ENCODE measurements at places on chromosomes 13 and 19.

DNA sequence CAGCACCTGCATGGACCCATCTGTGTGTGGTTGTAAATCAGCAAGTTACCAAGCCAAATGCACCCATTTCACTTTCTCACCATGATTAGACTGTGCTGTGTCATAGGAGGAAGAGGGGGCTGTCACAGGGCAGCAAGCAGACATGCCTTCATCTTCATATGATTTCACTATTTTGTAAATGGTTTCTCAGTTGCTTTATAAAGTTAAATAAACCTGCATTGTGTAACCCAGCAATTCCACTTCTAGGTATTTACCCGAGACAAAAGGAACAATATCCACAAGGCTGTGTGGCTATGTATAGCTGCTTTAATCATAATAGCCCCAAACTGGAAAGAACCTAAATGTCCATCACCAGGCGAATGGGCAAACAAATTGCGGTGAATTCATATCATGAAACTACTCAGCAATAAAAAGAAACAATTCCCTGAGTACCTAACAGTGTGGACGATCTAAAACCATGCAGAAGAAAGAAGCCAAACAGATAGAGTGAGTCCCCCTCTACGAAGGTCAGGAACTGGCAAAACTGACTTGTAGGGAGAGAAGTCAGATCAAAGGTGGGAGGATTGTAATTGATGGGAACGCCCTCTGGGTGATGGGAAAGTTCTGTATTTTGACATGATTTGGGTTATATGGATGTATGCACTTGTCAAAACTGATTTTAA, 185.4 kb downstream of the COL4A1 start:
- no peak for DNase-seq

GRCh38 chr19:904545-904944, 8.5 kb downstream of the R3HDM4 start:
- DNase-seq: no peak

- DNase-seq: peak; percentile 57
These were observed 271.4 kb downstream of the NALCN start for GRCh38 chr13:101144808-101145419.

DNA sequence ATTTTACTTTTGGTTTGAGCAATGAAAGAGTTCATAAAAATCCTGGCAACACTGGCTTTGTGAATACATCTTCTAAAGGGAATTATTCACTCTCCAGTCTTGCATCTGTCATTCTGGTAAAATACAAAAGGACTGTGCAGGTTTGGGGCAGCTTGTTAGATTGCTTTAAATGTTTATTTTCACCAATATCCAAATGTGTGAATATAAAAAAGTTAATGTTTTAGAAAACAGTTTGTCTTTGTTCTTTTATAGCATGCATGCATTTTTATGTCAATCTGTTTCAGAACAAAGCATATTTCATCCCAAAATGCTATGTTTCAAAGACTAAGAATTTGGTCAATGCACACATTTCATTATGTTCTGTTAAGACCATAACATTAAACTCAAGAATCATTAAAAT, 1145.4 kb downstream of the OLFM4 start:
- DNase-seq: no peak

DNA sequence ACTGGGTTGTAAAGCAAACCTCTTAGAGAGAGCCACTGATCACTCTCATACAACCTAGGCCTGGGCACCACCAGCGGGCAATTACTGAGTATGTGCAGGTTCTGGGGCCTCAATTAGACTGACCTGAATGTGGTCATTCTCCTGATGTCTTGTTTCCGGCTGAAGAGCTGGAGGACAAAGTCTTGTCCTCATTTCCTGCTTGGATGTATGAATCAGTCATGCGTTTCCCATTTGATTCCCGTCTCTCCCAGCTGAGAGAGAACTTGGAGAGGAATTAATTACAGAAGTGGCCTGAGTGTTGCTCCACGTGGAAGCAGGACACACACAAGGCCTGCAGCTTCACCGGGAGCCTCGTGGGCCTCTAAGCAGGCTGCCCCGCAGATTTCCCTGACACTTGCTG, 799.3 kb upstream of the ARGLU1 start:
- no peak for DNase-seq

GRCh38 chr13:50991579-50992521, 82.3 kb downstream of the RNASEH2B start:
- no peak for DNase-seq

- no peak for DNase-seq
These were observed 85.2 kb downstream of the LRRC63 start for GRCh38 chr13:46296921-46297320.

GRCh38 chr19:8416796-8417195, 3.7 kb downstream of the MARCHF2 start:
- no peak for DNase-seq

- no peak for DNase-seq
These were observed 11.3 kb downstream of the KHSRP start for GRCh38 chr19:6413291-6413690.

DNA sequence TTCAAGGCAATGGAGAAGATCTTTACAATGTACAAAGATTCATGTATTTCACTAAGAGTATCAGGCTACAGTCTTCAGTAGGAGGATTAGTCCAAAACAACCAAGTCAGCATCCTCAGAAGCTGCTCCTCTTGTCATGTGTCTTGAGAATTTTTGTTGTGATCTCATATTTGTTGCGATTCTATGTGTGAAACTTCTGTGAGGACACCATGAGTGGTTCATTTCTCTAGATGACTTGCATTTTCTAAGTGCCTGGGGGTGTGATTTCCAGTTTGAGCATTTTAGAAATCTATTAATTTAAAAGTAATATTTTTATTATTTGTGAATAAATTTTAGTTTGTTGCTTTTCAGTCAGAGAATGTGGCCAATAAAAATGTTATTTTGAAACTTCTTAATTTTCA, 94.5 kb downstream of the RAP2A start:
- no peak for DNase-seq

GRCh38 chr13:95296326-95296925, 4.8 kb downstream of the ABCC4 start:
- peak; percentile 56 for DNase-seq

DNA sequence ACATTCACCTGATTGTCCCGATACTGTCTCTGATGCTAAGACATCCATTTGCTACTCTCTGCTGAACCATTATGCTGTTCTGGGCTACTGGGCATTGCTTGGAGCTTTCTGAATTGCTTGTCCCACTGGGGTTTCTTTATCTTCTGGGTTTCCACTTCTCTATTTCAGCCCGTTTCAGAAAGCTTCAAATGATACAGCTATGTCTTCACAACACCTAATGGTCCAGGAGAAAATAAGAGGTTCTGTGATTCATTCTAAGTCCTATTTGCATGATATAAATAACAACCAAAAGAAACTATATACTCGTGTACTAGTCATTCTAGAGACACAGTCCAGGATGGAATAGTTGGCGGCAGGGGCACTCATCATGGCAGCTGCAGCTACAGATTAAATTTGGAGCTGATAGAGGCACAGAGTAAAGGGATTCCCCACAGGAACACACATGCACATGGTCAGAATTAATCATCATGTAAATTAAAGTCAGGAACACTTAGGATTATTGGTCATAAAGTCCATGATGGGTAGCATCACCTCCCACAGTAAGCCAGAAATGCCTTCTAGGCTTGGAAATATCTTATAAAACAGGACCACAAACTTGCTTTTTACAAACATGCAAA, 33.3 kb upstream of the SCEL start:
- DNase-seq: no peak

DNA sequence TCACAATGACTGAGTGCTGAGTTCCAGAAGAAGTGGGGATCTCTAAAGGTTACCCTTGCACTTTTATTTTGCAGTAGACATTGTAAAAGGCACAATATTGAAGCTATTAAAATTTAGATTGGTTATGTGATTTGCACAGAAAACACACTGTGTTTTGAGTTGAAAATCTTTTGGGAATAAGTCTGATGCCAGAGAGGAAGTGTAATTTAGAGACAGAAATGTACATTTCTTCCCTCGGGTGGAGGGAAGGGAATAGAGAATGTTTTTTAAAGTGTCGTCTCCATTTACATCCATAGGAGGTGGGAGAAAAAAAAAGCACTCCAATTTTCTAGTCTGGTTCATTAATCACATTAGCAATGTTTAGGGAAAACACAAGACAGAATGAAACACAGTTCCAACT, 465.8 kb downstream of the OLFM4 start:
- no peak for DNase-seq

- DNase-seq: no peak
These were observed 330.2 kb downstream of the KLF12 start for GRCh38 chr13:73803997-73804396.

GRCh38 chr19:30682999-30683536, 310.9 kb downstream of the ZNF536 start:
- DNase-seq: peak; percentile 60

DNA sequence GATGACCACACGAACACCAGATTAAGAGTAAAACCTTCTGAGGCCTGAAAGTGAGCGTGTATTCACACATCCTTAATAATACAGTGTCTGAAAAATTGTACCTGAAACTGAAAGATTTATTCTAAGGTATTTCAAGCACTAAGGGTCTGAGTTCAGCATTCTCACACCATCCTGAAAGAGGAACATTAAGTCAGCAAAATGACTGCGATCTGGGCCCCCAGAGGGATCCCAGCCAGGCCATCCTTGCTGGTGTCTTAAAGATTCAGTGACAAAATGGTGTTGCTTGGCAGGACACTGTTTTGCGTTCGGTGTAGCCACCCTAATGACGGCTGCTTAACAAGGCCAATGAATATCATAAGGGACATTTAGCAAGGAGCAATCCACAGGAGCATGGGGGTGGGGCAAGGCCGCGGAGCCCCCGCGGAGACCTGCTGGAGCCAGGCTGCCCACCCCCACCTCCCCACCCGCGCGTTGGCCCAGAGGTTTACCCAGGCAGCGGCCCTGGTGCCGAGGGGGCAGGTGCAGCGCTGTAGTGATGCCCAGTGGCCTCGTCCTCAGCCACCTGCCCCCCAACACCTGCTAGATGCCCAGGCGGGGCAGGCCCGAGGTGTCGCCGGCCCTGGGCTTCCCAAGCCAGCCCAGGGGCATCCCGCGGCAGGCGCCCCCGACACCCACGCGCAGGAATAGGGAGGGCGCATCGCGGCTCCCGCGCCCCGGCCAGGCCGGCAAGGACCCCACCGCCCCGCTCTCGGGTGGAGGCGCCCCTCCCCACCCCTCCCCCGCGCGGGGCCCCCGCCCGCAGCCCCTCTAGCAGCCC, 742 bp downstream of the NALCN start:
- DNase-seq: no peak

GRCh38 chr13:24033527-24034302, 126.8 kb upstream of the SPATA13 start:
- DNase-seq: no peak

DNA sequence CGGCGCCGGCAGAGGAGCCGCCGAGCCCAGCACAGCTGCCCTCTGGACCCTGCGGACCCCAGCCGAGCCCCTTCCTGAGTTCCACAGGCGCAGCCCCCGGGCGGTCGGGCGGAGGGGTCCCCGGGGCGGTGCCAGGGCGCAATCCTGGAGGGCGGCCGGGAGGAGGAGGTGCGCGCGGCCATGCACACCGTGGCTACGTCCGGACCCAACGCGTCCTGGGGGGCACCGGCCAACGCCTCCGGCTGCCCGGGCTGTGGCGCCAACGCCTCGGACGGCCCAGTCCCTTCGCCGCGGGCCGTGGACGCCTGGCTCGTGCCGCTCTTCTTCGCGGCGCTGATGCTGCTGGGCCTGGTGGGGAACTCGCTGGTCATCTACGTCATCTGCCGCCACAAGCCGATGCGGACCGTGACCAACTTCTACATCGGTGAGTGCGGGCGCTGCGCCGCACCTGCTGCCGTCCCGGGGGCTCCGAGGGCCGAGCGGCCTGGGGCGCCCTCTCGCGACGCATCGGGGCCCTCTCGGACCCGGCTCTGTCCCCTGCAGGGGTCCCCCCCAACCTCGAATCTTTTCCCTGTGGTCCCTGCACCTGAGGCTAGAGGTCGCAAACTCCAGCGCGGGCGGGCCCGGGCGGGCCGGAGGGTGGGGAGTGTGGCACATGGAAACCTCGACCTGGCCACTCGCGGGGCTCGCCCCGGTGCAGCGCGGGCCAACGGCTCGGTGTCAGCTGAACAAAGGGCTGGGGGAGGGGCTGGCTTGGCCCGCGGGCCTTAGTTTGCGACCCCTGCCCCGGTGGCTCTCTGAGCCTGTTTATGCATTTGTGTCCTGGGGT, at the start of gene KISS1R:
KISS1R (plus strand) TSS at position 11 of the 829 bp plus-strand sequence; CDS start at position 181, 170 bp downstream.
- DNase-seq: peak; percentile 56

- DNase-seq: no peak
These were observed 89.2 kb upstream of the ARGLU1 start for GRCh38 chr13:106657104-106657503.

- DNase-seq: peak; percentile 42
These were observed 162.4 kb downstream of the FOXO1 start for GRCh38 chr13:40503966-40504591.

DNA sequence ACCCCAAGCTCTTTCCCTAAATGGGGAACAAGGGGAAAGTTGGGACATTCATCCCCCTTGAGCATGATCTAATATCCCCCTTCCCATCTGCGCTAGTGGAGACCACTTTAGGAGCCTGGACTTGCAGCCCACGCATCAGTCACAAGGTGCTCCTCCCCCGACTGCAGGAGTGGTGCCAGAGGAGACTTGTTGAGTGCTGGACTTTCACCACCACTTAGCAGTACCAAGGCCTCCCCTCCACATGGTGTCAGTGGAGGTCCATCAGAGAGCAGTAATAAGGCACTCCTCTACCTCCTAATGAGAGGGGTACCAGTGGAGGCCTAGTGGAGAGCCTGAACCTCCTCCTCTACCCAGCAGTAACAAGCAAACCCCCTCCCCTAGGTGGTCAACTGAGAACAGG, 22.5 kb downstream of the CAB39L start:
- DNase-seq: no peak

DNA sequence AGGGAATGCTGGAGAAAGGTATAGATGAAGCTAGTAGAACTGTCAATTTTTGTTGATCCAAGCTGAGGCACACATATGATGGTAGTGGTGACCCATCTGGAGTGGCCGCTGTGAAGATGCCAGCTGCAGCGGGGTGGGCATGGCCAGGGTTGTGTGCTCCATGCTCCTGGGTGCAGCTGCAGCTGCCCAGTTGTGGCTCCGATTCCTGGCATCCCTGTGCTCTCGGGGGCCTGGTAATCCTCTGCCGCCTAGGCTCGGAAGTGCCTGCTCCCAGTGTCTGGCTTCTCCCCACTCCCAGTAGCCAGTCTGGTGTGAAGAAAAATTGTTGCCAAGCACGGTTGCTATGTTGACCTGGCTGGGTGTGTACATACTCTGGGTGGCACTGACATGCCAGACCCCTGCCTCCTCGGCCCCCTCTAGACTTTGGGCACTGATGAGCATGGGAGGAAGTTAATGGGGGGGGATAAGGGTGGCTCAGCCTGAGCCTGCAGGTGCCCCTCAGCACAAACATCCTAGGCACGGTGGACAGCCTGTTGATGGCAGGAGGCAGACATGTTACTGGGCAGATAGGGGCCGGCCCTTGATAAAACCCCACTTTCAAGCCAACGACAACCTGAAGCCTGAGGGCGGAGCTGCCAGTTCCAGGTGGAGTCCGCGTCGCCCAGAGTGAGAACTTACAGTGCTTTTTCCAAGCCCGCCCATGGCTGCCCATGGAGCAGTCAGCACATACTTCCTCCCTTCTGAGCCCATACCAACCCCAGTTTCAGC, 1400.7 kb downstream of the PCDH9 start:
- no peak for DNase-seq

GRCh38 chr19:48043675-48044258, at the start of gene CABP5:
Gene CABP5, minus strand, starts transcription at chr19:48044079. Its CDS starts 157 bp downstream, at chr19:48043922.
- DNase-seq: no peak
